Inflammatory macrophage treated with lipopolysaccharide for 1 hour (primary cell): ENCODE measurements at places on chromosomes 3 and 15.

- no peak for DNase-seq
Observed at GRCh38 chr15:25771338-25771706, 91.8 kb downstream of the ATP10A start.

DNA sequence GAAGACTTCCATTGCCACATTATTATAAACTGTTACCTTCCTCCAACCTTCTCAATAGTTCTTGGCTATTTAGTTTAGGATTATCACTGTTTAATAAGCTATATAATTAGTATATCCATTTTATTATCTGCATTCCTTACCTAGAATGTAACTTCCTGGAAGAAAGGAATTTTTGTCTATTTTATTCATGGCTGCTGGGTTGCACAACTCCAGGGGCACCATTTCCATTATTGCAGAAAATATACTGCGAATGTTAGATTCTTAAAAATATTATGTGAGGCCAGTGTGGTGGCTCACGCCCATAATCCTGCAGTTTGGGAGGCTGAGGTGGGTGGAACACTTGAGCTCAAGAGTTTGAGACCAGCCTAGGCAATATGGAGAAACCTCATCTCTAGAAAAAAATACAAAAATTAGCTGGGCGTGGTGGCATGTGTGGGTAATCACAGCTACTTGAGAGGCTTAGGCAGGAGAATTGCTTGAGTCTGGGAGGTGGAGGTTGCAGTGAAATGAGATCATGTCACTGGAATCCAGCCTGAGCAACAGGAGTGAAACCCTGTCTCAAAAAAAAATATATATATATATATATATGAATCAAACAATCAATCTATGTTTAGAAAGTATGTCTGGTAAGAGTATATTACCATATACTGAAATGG is 19.9 kb downstream of the CLDN1 start:
- no peak for DNase-seq

DNA sequence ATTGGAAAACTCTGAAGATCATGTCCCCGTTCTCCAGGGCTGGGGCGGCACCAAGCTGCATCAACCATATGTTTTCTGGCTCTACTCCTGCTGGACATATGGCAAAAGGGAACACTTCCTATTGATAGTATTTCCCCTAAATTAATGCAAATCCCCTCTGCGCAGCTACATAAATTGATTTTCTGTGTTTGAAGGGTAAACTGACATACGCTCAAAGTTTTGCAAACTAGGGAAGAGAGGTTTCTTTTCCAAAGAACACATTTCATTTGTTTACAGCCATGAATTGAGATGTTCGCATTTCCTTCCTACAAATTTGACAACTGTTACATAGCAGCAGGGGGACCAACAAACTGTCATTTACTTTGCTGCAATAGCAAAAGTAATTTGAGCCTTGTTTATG is 35.9 kb downstream of the CTXND1 start:
- no peak for DNase-seq

DNA sequence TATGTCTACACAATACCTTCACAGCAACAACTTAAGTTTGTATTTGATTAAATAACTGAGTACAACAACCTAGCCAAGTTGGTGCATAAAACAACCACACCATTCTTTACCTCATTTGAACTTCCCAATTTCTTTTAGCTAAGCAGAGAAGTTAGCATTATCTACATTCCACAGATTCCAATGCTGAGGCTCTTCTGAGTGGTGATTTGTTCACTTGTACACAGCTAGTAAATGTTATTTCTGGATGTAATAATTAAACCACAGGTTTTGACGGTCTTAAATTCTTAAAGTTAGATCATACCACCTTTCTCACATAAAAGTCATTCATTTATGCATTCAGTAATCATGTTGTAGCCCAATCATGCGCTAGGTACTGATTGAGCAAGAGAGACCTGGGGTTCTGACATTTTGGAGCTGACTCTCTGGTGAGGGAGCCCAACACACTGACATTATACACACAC is 102.5 kb downstream of the SST start:
- no peak for DNase-seq

GRCh38 chr3:167114619-167115018 is 265.5 kb downstream of the ZBBX start:
- no peak for DNase-seq

- DNase-seq = no peak
Observed at GRCh38 chr3:33278163-33278562, 921 bp downstream of the FBXL2 start.

GRCh38 chr3:104987859-104988258 is 378.9 kb upstream of the ALCAM start:
- DNase-seq = no peak

DNA sequence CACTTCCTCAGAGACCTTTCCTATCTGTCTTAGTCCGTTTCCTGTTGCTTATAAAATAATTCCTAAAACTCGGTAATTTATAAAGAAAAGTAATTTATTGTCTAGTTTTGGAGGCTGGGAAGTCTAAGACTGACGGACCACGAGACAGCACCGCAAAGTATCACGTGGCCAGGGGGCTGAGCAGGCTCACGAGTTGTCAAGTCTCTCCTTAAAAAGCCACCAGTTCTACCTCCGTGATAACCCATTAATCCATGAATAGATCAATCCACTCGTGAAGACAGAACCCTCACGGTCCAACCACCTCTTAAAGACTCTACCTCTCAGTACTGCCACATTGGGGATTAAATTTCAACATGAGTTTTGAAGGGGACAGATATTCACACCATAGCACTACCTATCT is 821 bp downstream of the LINS1 start:
- peak; percentile 49 for DNase-seq

- no peak for DNase-seq
Observed at GRCh38 chr3:68060191-68060590, 405.8 kb upstream of the SUCLG2 start.

- no peak for DNase-seq
Observed at GRCh38 chr3:59731943-59732342, 682.1 kb upstream of the CFAP20DC start.

DNA sequence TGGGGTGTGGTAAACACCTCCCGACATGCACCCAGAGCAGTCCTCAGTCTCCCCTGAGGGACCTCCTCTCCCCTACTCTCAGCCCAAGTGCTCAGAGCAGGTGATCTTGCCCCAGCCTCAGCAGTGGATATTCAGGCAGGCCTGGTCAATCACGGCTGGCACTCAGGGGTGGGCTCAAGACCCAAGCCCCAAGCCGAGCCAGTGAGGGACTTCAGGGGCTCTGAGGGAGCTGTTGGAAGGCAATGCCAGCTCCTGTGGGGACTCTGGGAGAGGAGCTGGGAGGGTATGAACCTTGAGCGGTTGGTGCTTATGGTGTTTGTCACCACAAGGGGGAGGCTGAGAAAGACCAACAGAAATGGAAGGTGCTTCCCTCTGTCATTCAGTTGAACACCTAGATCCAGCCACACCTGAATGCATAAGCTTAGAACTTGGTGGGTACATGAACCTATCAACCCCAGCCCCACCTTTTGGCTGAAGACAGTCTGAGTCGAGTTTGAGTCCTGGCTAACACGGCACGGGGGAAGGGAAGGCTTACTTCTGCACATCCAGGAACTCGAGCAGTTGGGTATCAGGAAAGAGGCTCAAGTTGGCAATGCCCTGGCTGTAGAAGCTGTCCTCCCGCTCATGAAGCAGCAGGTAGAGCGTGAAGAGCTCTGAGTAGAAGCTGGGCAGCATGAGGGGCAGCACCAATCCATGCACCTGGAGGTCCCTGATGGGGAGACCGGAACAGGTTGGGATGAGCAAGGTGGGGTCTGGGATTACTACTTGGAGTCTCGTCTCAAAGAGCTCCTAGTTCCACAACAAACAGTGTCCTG is 19.2 kb downstream of the ALS2CL start:
- no peak for DNase-seq

DNA sequence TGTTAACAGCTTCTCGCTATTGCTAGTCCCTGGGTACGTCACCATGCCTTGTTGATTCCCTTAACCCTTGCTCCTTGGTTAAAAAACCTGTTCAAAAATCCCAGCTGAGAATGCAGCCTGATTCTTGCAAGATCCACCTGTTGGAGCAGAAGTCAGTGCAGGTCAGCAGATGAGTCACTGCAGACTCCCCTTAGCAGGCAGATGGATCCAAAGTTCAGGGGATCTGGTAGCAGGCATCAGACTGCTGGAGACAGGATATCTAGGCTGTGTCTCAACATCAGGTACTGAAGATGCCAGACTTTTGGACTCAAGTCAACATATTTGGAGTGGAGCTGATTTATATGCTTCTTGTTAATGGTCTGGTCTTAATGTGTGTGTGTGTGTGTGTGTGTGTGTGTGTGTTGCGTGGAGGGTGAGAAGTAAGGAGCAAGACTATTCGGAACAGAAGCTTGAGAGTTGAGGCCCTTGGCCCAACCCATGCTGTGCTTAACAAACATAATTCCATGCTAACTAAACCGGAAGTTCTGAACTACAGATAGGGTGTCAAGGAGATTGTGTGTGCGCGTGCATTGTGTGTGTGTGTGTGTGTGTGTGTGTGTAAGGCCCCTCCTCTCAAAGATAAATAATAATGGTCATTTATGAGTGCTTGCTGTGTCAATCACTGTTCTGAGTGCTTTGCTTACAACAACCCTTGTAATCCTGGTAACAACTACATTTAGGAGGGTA is 1.0 kb upstream of the C3orf52 start:
- DNase-seq = no peak

GRCh38 chr15:100708916-100709315 is 106.5 kb downstream of the ASB7 start:
- no peak for DNase-seq

DNA sequence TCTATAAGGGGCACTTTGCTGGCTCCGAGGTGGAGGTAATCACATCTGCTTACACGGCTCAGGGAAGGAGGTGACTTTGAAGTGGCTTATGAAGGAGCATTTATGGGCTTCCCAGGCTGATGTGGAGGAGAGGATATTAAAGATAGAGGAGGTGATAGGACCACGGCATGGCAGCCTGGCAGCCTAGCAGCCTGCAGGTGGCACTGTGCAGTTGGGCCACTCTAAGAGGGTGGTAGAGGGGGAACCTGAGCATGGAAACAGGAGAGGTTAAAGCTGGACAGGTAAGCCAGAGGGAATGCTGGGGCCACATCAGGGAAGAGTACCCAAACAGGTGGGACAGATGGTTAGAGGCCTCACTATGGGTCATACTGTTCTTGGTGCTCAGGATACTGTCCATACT is 375.0 kb downstream of the WDR72 start:
- DNase-seq = no peak

DNA sequence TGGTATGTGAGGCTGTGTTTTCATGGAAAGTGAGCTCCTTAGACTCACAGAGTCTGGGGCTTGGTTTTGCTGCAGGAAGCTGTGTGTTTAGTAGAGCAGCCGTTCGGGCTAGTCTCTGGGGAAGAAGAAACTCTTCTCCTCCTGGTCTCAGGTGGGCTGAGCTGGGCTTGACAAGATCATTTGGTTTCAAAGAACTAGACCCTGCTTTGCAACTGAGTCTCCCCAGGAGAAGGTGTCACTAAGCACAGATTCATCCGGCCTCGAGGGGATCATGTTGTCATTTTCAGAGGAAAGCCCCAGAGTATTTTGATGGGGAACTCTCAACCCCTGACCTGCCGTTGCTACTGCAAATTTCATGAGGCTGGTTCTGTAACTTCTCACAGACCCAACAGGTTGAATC is 188.5 kb downstream of the FAM43A start:
- no peak for DNase-seq

DNA sequence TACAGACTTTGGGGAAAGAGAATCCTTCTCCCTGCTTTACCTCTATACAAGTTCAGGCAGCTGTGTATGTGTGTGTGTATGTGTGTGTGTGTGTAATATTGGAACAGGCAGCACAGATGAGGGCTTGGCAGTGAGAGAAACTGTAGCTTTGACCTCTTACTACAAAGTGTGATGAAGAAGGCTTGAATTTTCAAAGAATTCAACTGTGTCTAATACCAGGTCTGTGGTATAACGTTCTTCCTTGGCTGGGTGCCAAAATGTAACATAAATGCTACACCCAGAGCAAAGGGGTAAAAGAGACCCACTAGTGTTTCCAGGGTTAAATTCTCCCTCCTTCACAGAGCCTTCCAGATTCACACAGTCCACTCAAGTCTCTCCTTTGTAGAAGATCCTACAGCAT is 51.1 kb downstream of the CHST2 start:
- DNase-seq = no peak

- DNase-seq = no peak
Observed at GRCh38 chr3:43195115-43195498, 89.2 kb upstream of the POMGNT2 start.

- no peak for DNase-seq
Observed at GRCh38 chr3:114212646-114213045, 24.7 kb downstream of the ZNF80 start.

- DNase-seq = no peak
Observed at GRCh38 chr3:152973575-152973974, 138.6 kb downstream of the P2RY1 start.
